ENCODE measurements at places on chromosomes 6 and 20. TPM values are rescaled to one million over a fixed set of nuclear protein-coding genes. Genes with fewer than 3 reads are reported as not detected.

Gene TP53TG5
- not detected for total RNA-seq

Gene RCAN2
- 6.7 TPM for total RNA-seq

Gene SRF
- total RNA-seq = 35.6 TPM

Gene MMUT
- 14.4 TPM for total RNA-seq

Gene PHACTR3
- total RNA-seq = 0.22 TPM

DNA sequence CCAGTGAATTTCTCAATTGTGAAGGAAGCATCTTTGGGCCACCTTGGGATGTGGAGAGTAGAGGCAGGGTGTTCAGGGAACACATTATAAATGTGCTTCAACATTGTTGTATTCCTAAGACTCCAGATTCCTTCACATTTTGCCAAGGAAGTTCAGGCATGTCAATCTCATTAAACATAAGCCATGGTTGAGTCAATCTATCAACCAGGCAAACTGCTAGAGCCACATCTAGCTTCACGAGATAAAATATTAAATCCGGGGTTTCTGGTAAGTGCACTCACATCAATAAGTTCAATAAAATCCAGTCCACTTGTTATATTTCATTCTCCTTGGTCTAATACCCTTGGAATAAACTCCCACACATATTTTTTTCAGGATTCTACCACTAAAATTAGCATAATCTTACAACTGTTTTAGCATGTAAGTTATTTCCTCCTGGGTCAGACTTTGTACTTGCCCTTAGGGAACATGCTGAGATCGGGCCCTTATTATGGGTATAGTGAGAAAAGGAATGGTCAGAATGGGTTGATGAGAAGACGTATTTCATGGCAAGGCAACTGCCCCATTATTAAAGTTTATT is 93.6 kb downstream of the ADTRP start:
- no peak for DNase-seq
